ENCODE measurements at places on chromosomes 7 and 10. TPM values are rescaled to one million over a fixed set of nuclear protein-coding genes. Genes with fewer than 3 reads are reported as not detected.

GRCh38 chr7:150629347-150629746 lies 2.8 kb downstream of the GIMAP6 start:
- no peak for DNase-seq
- peaks cover 78% of the 10 kb centered on the region for H3K36me3 ChIP-seq
- H3K4me1 ChIP-seq, result peaks cover 53% of the 10 kb centered on the region
- no peak overlapping the region for H3K4me3 ChIP-seq
- peak overlapping the region; percentile 91 for H3K27ac ChIP-seq
- H3K27me3 ChIP-seq, result no peaks in the 10 kb centered on the region

GRCh38 chr10:89301232-89301631 lies 614 bp upstream of the IFIT2 start:
- H3K27ac ChIP-seq, result peak overlapping the region; percentile 86
- H3K27me3 ChIP-seq, result no peaks in the 10 kb centered on the region
- DNase-seq, result no peak
- H3K4me1 ChIP-seq, result peaks cover 37% of the 10 kb centered on the region

DNA sequence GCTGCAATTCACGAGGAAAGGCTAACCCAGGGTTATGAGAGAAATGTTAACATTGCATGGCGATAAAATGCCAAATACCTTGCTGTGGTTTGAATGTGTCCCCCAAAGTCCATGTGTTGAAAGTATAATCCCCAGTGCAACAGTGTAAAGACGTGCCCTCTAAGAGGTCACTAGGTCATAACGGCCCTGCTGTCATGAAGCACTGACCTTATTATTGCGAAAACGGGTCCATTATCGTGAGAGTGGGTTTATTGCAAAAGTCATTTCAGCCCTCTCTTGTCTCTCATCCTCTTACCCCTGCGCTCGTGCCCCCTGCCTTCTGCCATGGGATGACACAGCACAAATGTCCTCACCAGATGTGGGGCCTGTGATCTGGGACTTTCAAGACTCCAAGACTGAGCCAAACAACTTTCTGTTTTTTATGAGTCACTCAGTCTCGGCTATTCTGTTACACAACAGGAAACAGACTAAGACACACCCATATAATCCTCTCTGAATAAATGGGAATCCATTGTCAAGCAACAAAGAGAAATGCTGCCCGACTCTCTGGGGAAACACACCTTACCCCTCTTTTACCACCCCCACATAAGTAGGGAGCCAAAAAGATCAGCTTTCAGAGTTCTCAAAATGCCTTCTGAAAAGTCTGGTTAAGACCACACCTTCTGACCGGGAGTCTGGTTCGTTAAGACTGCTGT lies 73.1 kb upstream of the UCN3 start:
- peak overlapping the region; percentile 98 for H3K27ac ChIP-seq
- no peaks in the 10 kb centered on the region for H3K27me3 ChIP-seq
- DNase-seq, result peak; percentile 59
- H3K36me3 ChIP-seq, result peaks cover 45% of the 10 kb centered on the region

- H3K27ac ChIP-seq, result no peak overlapping the region
- H3K4me1 ChIP-seq, result no peaks in the 10 kb centered on the region
- no peak for DNase-seq
- no peaks in the 10 kb centered on the region for H3K27me3 ChIP-seq
- H3K4me3 ChIP-seq, result no peak overlapping the region
These were observed 215.5 kb downstream of the LRRTM3 start for GRCh38 chr10:67141300-67141699.

GRCh38 chr10:132788831-132789219 lies 2.9 kb upstream of the NKX6-2 start:
- H3K27ac ChIP-seq, result no peak overlapping the region
- peaks cover 31% of the 10 kb centered on the region for H3K27me3 ChIP-seq
- H3K4me1 ChIP-seq, result no peaks in the 10 kb centered on the region

DNA sequence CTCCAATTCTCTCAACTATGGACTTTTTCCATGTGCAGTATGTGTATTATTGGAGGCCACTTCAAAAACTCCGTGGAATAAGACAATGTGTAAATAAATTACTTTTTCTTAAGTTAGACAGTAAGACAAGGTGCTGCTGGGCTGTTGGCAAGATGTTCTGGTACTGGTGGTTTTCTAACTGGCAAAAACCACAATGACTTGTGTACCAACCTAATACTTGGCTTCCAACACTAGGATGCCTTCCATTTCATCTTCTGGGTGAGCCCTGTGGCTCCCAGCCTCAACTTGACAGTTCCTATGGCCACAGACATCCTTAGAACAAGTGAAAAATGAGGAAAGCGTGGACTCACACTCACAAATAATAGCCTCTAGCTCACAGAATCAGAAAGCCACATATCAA lies 77.0 kb downstream of the OSBPL3 start:
- H3K4me1 ChIP-seq, result peaks cover 48% of the 10 kb centered on the region
- H3K27me3 ChIP-seq, result no peaks in the 10 kb centered on the region
- H3K4me3 ChIP-seq, result no peak overlapping the region

GRCh38 chr7:141483044-141483443 lies 68.2 kb upstream of the AGK start:
- no peaks in the 10 kb centered on the region for H3K36me3 ChIP-seq
- no peak overlapping the region for H3K4me3 ChIP-seq
- no peak for DNase-seq
- no peak overlapping the region for H3K27ac ChIP-seq

- no peak overlapping the region for H3K27ac ChIP-seq
- peaks cover 3% of the 10 kb centered on the region for H3K36me3 ChIP-seq
- H3K4me3 ChIP-seq, result no peak overlapping the region
- no peak for DNase-seq
- no peaks in the 10 kb centered on the region for H3K27me3 ChIP-seq
- H3K4me1 ChIP-seq, result peaks cover 10% of the 10 kb centered on the region
These were observed 161.5 kb downstream of the AHR start for GRCh38 chr7:17460001-17460400.

GOLGA7B gene
- total RNA-seq, result 0.90 TPM

KCNH2 gene
- total RNA-seq, result 0.22 TPM

GRCh38 chr7:113633073-113633472 lies 285.7 kb downstream of the PPP1R3A start:
- no peaks in the 10 kb centered on the region for H3K4me1 ChIP-seq
- H3K27me3 ChIP-seq, result no peaks in the 10 kb centered on the region
- H3K4me3 ChIP-seq, result no peak overlapping the region
- H3K27ac ChIP-seq, result no peak overlapping the region
- DNase-seq, result no peak

- no peak overlapping the region for H3K27ac ChIP-seq
- no peak overlapping the region for H3K4me3 ChIP-seq
- DNase-seq, result no peak
- H3K27me3 ChIP-seq, result peaks cover 15% of the 10 kb centered on the region
These were observed 44.5 kb downstream of the PODXL start for GRCh38 chr7:131511774-131512535.

DNA sequence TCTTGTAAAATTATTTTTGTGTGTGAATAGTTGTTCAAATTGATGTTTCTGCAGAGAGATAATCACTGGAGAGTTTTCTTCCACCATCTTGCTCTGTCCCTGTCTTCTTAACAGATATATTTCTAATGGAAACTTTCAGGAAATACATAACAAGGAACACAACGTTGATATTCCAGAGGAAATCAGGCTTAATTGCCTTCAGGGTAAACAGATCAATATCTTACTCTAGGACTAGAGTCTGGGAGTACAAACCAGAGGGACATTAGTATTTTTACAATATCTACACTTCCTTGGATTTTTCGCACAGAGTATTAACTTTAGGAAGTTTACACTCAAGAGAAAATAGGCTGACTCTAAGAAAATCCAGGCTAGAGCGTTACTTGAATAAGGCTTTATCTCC lies 159.1 kb downstream of the PFKFB3 start:
- H3K27me3 ChIP-seq, result no peaks in the 10 kb centered on the region
- H3K4me3 ChIP-seq, result no peak overlapping the region
- no peak overlapping the region for H3K27ac ChIP-seq
- no peaks in the 10 kb centered on the region for H3K4me1 ChIP-seq

- no peak for DNase-seq
- H3K4me1 ChIP-seq, result no peaks in the 10 kb centered on the region
- H3K27ac ChIP-seq, result no peak overlapping the region
- H3K27me3 ChIP-seq, result no peaks in the 10 kb centered on the region
- no peaks in the 10 kb centered on the region for H3K36me3 ChIP-seq
These were observed 518.8 kb downstream of the PHTF2 start for GRCh38 chr7:78317371-78317770.

CLDN12 gene
- 6.2 TPM for total RNA-seq

RADIL gene
- total RNA-seq, result 0.92 TPM

- DNase-seq, result no peak
- H3K27me3 ChIP-seq, result no peaks in the 10 kb centered on the region
- no peak overlapping the region for H3K4me3 ChIP-seq
- no peaks in the 10 kb centered on the region for H3K4me1 ChIP-seq
- H3K27ac ChIP-seq, result no peak overlapping the region
- H3K36me3 ChIP-seq, result no peaks in the 10 kb centered on the region
These were observed 9.0 kb upstream of the POR start for GRCh38 chr7:75905785-75906604.

DNA sequence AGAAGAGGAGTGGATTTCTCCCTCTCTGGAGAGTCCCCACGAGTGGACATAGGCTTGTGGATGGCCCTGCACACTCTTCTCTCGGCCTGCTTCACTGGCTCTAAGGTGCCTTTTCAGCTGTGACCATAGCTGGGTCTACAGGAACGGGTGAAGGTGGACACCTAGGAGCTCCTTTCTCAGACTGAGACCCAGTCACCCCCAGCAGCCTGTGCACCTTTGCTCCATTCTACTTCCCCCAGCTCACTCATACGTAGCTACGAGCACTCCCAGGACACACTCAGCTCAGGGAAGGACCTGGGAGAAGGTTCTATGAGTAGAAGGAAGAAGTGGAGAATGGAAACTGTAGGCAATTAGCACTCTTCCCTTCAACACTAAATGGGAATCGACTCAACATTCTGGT lies 272.0 kb upstream of the KLF6 start:
- no peaks in the 10 kb centered on the region for H3K36me3 ChIP-seq
- no peak overlapping the region for H3K4me3 ChIP-seq
- H3K27me3 ChIP-seq, result peaks cover 3% of the 10 kb centered on the region
- no peak for DNase-seq
